ENCODE measurements at places on chromosomes 7 and 10. TPM values are rescaled to one million over a fixed set of nuclear protein-coding genes. Genes with fewer than 3 reads are reported as not detected.
A peak's percentile ranks its signal among the peaks of the same experiment; 100 is the strongest.

Gene SNX10
- total RNA-seq = 7.4 TPM

Gene TRIM50
- total RNA-seq = not detected

- peak; percentile 3 for DNase-seq
Measured at GRCh38 chr10:49080071-49080470, 35.3 kb downstream of the VSTM4 start.

GRCh38 chr10:89384474-89385340 is 6.9 kb downstream of the IFIT1B start:
- no peak for DNase-seq

DNA sequence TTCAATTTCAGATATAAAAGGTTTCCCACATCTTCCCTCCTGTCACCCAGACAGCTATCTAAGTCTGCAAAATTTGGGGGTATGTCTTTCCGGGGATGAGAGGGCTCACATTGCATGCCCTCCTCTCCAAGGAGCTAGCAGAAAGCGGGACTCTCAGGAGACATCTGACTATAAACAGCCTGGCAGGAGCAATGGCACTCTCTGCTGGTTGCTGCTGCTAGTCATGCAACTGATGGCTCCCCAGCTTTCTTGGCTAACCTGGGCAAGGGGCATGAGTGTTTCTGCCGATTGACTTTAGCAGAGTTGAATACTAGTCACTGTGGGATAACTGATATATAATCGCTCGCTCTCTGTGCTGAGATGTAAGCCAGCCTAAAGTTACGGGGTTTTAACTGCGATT is 12.0 kb downstream of the TBX20 start:
- no peak for DNase-seq

DNA sequence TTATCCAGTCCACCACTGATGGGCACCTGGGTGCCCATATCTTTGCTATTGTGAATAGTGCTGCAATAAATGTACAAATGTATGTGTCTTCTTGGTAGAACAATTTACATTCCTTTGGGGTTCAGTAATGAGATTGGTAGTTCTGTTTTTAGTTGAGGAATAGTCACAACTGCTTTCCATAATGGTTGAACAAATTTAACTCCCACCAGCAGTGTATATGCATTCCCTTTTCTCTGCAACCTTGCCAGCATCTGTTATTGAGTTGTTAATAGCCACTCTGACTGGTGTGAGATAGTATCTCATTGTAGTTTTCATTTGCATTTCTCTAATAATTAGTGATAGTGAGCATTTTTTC is 27.8 kb downstream of the COA1 start:
- no peak for DNase-seq

DNA sequence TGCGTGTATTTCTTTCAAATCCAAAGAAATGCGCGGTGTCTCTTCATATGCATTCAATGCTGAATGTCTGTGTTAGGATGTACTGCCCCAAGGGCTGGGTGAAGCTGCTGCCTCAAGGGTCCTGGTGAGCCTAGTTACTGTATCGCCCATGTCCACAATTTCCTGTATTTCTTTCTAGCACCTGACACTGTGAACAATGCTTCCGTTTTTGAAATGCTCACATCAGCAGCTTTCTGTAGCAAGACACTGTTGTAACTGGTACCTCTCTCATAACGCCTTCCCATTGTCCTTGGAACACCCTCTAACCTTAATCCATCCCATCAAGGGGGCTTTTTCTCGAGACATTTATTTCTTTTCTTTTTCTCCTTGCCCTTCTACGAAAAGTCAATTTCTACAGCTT is 25.1 kb downstream of the NRP1 start:
- no peak for DNase-seq

DNA sequence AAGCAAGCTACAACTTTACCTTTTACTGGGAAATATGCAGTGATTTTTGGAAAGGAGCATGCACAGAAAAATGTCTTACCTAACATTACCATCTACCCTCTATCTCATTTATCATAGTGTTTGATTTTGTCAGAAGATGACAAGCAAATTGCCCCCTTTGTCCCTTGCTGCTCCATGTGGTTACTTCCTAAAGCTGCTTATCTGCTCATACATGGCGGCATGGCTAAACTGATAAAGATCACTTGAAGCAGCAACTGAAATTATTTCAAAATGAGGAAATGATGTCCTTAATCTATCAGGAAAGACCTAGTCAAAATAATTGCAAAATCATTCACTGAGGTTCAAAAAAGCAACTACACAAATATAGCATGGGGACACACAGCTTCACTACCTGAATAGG is 1198.5 kb upstream of the SORCS1 start:
- DNase-seq = no peak
